Skin of body (tissue), 3 donors: ENCODE measurements at places on chromosomes 6 and 20.
A peak's percentile ranks its signal among the peaks of the same experiment; 100 is the strongest.

- DNase-seq = peak; percentile 47
Measured at GRCh38 chr6:113857556-113858479, 673 bp downstream of the MARCKS start.

- peak; percentile 12 for DNase-seq
Measured at GRCh38 chr6:55825402-55826051, 49.9 kb downstream of the BMP5 start.

GRCh38 chr6:38432079-38432478 is 207.7 kb downstream of the BTBD9 start:
- DNase-seq = no peak

- DNase-seq = no peak
Measured at GRCh38 chr6:13851803-13852202, 37.4 kb upstream of the MCUR1 start.

- DNase-seq = no peak
Measured at GRCh38 chr20:25061821-25062530, 4.0 kb upstream of the ACSS1 start.

DNA sequence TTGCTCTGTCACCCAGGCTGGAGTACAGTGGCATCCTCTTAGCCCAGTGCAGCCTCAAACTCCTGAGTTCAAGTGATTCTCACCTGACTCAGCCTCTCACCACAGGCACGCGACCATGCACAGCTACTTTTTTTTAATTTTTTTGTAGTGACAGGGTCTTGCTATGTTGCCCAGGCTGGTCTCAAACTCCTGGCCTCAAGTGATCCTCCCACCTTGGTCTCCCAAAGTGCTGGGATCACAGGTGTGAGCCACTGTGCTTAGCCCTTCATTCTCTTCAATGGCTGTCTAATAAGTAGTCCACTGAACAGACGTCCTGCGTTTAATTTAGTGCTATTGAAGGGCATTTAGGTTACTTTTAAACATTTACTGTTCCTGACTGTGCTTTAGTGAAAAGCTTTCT is 27.3 kb downstream of the KDM1B start:
- DNase-seq = no peak

GRCh38 chr20:38168791-38169589 is 3.9 kb upstream of the TGM2 start:
- DNase-seq = no peak
